ENCODE measurements at places on chromosomes 3 and 15.

- DNase-seq, result no peak
Measured at GRCh38 chr15:86756688-86757087, 677.0 kb downstream of the AGBL1 start.

- DNase-seq, result peak; percentile 83
Measured at GRCh38 chr15:33149919-33150318, 44.6 kb downstream of the FMN1 start.

GRCh38 chr3:73070675-73071575 lies 9.5 kb downstream of the EBLN2 start:
- DNase-seq, result no peak

- no peak for DNase-seq
Measured at GRCh38 chr3:69646287-69647067, 92.8 kb upstream of the MITF start.
